Activated CD4-positive, alpha-beta T cell treated with anti-CD3 and anti-CD28 coated beads, Interleukin-2, amount 10 ng/mL, durations not matched to agents 24 days and 14 days (primary cell): ENCODE measurements at places on chromosomes 5 and 9.

- peaks cover 13% of the 10 kb centered on the region for H3K4me1 ChIP-seq
- H3K27ac ChIP-seq, result no peak overlapping the region
- DNase-seq, result no peak
- peaks cover 20% of the 10 kb centered on the region for H3K27me3 ChIP-seq
- peaks cover 2% of the 10 kb centered on the region for H3K36me3 ChIP-seq
These were observed 1.2 kb downstream of the FGF18 start for GRCh38 chr5:171420431-171421241.

- no peak overlapping the region for H3K27ac ChIP-seq
- no peak overlapping the region for H3K4me3 ChIP-seq
- no peaks in the 10 kb centered on the region for H3K36me3 ChIP-seq
- no peak for DNase-seq
- no peaks in the 10 kb centered on the region for H3K27me3 ChIP-seq
These were observed 14.9 kb upstream of the FAM240B start for GRCh38 chr9:38734831-38735230.

- H3K4me1 ChIP-seq, result peaks cover 12% of the 10 kb centered on the region
- DNase-seq, result no peak
- H3K36me3 ChIP-seq, result peaks cover 6% of the 10 kb centered on the region
- H3K4me3 ChIP-seq, result no peak overlapping the region
- H3K27me3 ChIP-seq, result no peaks in the 10 kb centered on the region
- H3K27ac ChIP-seq, result peak overlapping the region; percentile 2
These were observed 60.0 kb downstream of the PAM start for GRCh38 chr5:102815084-102815483.

DNA sequence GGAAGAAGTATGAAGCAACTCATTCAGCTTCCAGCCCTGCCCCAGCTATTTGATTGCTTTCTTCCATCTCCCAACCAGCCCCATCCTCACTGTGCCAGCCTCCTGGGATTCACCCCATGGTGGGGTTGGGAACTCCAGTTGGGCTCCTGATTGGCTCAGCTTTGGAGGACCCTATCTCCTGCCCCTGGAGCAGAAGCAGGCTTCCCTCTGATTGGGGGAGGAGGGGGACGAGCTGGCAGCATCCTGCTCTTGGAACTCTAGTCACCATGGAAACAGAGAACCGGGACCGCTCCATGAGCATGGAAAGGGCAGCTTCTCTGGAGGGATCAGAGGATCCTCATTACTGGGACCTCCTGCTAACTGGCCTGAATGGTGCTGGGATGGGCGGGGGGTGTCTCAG lies 2.6 kb downstream of the SLC6A7 start:
- H3K36me3 ChIP-seq, result no peaks in the 10 kb centered on the region
- H3K27me3 ChIP-seq, result peaks cover 32% of the 10 kb centered on the region
- H3K4me3 ChIP-seq, result no peak overlapping the region
- H3K4me1 ChIP-seq, result no peaks in the 10 kb centered on the region

GRCh38 chr9:77210116-77210515 lies 32.8 kb downstream of the VPS13A start:
- H3K4me1 ChIP-seq, result peaks cover 3% of the 10 kb centered on the region
- no peak for DNase-seq
- H3K36me3 ChIP-seq, result peaks cover 20% of the 10 kb centered on the region

GRCh38 chr5:134396274-134396673 lies 15.4 kb downstream of the CDKN2AIPNL start:
- peaks cover 51% of the 10 kb centered on the region for H3K36me3 ChIP-seq
- H3K4me1 ChIP-seq, result peaks cover 2% of the 10 kb centered on the region
- H3K27ac ChIP-seq, result no peak overlapping the region
- no peaks in the 10 kb centered on the region for H3K27me3 ChIP-seq
- no peak overlapping the region for H3K4me3 ChIP-seq

DNA sequence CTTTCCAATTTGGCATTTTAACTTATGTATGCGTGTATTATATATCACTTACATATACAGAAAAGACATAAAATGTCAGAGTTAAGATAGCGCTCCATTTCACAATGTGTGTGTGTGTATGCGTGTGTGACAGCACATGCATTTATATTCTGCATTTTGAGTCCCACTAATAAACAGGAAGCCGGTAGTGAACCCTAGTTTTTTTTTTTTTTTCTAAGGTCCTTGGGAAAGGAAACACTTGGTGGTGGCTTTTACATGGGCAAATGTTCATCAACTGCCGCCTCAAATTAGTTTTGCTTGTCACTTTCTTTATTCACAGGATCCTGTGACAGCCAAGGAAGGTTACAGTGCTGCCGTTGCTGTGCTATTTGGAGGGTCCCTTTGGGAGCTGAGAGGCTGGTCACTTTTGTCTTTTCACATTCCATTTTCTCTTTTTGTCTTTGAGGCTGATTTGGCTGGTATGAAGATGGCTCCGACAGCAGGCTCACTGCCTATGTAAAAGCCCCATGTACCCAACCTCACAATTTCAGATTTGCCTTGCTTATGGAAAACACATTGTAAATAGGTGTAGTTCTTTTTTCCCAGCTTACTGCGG lies 298.9 kb downstream of the CSNK1G3 start:
- no peak overlapping the region for H3K27ac ChIP-seq
- no peaks in the 10 kb centered on the region for H3K27me3 ChIP-seq
- no peak overlapping the region for H3K4me3 ChIP-seq

DNA sequence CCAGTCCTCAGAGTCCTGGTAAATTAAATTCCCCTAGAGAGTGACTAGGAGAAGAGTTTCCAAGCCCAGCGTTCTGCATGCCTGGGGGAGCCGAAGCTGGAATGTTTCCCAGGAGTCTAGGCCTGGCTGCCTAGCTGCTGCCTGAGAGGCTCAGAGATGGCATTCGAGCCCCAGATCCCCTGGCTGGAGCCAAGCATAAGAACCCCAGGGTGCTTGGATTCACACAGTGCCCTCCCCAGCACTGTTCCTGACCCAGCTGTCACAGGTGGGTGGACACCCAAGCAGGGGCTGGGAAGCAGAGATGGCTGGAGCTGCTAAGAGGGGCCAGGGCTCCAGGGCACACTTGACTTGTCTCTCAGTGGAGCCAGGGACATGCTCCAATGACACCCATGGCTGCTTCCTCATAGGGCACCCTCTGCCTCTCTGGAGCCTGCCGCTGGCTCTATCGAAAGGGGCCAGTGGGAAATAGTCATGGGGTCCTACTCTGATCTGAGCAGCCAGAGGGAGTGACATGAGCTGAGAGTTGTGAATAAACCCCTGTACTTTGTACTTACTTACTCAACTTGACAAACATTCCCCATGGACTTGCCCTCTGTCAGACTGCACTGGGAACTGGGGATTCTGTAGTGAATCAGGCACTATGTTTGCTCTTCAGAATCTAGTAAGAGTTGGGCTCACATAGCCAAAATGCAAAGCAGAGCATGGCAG lies 62.6 kb upstream of the XPA start:
- no peak overlapping the region for H3K27ac ChIP-seq
- H3K4me1 ChIP-seq, result no peaks in the 10 kb centered on the region
- H3K4me3 ChIP-seq, result no peak overlapping the region
- DNase-seq, result no peak

DNA sequence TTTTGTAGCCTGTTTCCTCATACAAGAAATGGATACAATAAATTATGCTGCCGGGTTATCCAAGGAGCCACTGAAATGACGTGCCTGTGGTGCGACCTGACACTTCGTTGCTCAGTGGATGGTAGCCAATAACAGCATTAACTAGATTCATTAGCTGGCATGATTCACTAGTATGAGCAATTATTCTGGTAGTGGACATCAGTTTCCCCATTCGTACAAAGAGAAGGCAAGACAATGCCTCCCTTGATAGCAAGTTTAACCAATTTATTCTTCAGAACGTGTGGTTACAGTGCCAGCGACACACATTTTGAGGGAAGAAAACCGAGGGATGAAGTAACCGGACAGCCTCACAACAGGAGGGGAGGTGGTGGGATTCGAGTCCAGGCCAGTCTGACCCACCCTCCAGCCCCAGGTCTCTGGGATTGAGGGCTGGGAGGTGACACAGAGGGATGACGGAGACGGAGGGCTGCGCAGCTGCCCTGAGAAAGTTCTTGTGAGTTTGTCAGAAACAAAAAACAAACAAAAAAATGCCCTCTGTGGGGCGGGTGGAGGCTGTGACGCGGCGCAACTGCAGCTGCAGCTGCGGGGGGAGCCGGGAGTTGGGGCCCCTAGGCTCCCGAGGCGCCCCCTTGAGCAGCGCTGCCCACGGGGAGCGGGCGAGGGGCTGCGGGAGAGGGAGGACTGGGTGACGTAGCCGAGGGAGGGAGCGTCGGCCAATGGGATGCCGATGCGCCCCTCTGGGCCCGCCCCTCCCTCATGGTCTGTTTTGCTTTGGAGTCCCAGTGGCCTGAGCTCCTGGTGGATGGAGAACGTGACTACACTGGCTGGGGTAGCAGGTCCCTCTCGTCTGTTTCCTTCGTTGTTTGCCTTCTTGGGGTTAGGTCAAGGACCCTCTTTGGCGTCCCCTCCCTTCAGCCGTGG lies 10.9 kb downstream of the LHX2 start:
- H3K27me3 ChIP-seq, result peaks cover 76% of the 10 kb centered on the region
- H3K4me1 ChIP-seq, result peaks cover 6% of the 10 kb centered on the region
- no peaks in the 10 kb centered on the region for H3K36me3 ChIP-seq
- no peak overlapping the region for H3K27ac ChIP-seq
- H3K4me3 ChIP-seq, result no peak overlapping the region
- no peak for DNase-seq

GRCh38 chr5:71586052-71586940 lies 844 bp upstream of the MCCC2 start:
- peak overlapping the region; percentile 99 for H3K27ac ChIP-seq
- H3K36me3 ChIP-seq, result peaks cover 9% of the 10 kb centered on the region
- DNase-seq, result no peak
- peaks cover 31% of the 10 kb centered on the region for H3K4me1 ChIP-seq
- H3K27me3 ChIP-seq, result no peaks in the 10 kb centered on the region

GRCh38 chr9:114276908-114277821 lies 45.7 kb upstream of the ORM1 start:
- H3K27me3 ChIP-seq, result no peaks in the 10 kb centered on the region
- no peaks in the 10 kb centered on the region for H3K4me1 ChIP-seq
- no peak overlapping the region for H3K27ac ChIP-seq
- H3K4me3 ChIP-seq, result no peak overlapping the region
- DNase-seq, result no peak

GRCh38 chr5:148963664-148964063 lies 99.2 kb downstream of the SH3TC2 start:
- no peaks in the 10 kb centered on the region for H3K36me3 ChIP-seq
- H3K27me3 ChIP-seq, result peaks cover 5% of the 10 kb centered on the region
- peak; percentile 58 for DNase-seq
- H3K4me3 ChIP-seq, result no peak overlapping the region
- H3K27ac ChIP-seq, result no peak overlapping the region
- H3K4me1 ChIP-seq, result peaks cover 5% of the 10 kb centered on the region

GRCh38 chr9:136916330-136917184 lies 28.0 kb downstream of the FBXW5 start:
- H3K4me3 ChIP-seq, result no peak overlapping the region
- H3K27me3 ChIP-seq, result no peaks in the 10 kb centered on the region
- peaks cover 45% of the 10 kb centered on the region for H3K36me3 ChIP-seq
- H3K4me1 ChIP-seq, result peaks cover 5% of the 10 kb centered on the region

DNA sequence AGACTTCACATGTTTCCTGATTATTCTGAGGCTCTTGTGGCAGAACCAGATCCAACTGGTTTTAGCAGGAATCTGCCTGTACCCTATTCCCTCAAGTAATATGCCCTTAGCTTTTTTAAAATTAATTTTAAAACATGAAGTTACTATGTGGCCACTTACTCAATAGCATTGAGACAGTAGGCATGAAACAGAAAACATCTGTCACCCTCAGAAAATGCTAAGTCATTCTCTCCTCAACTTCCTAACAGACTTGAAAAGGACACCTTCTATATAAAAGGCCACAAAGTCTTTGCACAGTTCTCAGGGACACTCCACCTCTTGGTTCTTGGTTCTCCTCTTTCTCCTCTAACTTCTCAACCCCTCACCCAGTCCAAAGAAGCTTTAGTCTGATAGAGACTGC lies 277.8 kb downstream of the RAB3C start:
- H3K36me3 ChIP-seq, result no peaks in the 10 kb centered on the region
- H3K27ac ChIP-seq, result no peak overlapping the region
- DNase-seq, result no peak
- H3K4me3 ChIP-seq, result no peak overlapping the region
- no peaks in the 10 kb centered on the region for H3K4me1 ChIP-seq
- peaks cover 30% of the 10 kb centered on the region for H3K27me3 ChIP-seq

- no peaks in the 10 kb centered on the region for H3K27me3 ChIP-seq
- no peak for DNase-seq
- no peak overlapping the region for H3K4me3 ChIP-seq
- peaks cover 13% of the 10 kb centered on the region for H3K4me1 ChIP-seq
- no peaks in the 10 kb centered on the region for H3K36me3 ChIP-seq
These were observed 82.6 kb downstream of the GLDC start for GRCh38 chr9:6562871-6563430.

DNA sequence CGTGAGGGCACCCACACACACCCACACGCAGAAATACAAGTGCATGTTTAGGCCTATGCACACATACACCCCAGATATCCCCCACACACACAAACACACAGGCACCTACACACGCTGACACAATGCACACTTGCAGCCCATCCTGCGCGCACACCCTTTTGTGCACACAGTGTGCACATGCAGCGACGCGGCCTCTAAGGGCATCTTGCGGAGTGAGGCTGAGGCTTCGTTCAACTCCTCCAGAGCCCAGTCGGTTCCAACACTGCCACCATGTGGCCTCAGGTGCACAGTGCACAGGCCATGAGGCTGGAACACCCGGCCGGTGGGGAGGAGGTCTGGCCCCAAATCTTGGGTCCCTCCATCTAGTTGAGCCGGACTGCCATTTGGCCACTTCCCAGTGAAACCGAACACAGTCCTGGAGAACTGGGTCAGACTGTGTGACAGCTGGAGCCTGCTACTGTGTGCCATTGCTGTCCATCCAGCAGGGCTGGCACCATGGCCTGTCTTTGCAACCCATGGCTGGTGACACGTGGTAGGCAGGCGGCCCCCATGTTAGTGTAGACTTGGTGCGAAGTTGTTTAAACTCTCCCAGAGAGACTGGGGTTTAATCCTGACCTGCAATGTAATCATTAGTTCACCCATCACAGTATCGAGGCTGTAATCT lies 97.7 kb upstream of the MVB12B start:
- H3K4me1 ChIP-seq, result peaks cover 3% of the 10 kb centered on the region
- DNase-seq, result peak; percentile 90
- H3K4me3 ChIP-seq, result no peak overlapping the region
- no peaks in the 10 kb centered on the region for H3K36me3 ChIP-seq
- peaks cover 24% of the 10 kb centered on the region for H3K27me3 ChIP-seq

GRCh38 chr5:65858316-65858715 lies 68.1 kb upstream of the ERBIN start:
- DNase-seq, result no peak
- no peaks in the 10 kb centered on the region for H3K36me3 ChIP-seq
- no peak overlapping the region for H3K4me3 ChIP-seq
- H3K27me3 ChIP-seq, result peaks cover 3% of the 10 kb centered on the region

DNA sequence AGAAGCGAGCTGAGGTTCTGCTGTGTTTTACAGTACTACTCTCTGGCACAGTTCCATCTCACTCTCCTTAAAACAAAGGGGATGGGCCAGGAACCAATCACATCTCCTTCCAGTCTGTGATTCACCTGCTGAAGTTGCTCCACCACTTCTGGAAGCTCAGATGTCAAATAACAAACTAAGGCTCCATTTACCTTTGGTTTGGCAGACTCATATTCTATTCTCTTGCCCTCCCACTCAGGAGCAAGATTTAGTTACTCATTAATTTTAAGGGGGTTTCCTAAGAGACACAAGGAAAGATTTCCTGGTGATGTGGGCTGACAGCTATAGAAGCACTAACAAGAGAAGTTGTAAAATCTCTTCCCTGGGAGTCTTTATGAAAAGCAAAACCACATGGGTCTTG lies 37.8 kb upstream of the KIF2A start:
- no peaks in the 10 kb centered on the region for H3K27me3 ChIP-seq
- no peak for DNase-seq
- peak overlapping the region; percentile 27 for H3K4me3 ChIP-seq
- H3K27ac ChIP-seq, result peak overlapping the region; percentile 81
- peaks cover 47% of the 10 kb centered on the region for H3K4me1 ChIP-seq
